ENCODE measurements at places on chromosomes 2 and 18. TPM values are rescaled to one million over a fixed set of nuclear protein-coding genes. Genes with fewer than 3 reads are reported as not detected.

The IL1R1 gene
- 1.3 TPM for total RNA-seq

The DLX2 gene
- 3.4 TPM for total RNA-seq

DNA sequence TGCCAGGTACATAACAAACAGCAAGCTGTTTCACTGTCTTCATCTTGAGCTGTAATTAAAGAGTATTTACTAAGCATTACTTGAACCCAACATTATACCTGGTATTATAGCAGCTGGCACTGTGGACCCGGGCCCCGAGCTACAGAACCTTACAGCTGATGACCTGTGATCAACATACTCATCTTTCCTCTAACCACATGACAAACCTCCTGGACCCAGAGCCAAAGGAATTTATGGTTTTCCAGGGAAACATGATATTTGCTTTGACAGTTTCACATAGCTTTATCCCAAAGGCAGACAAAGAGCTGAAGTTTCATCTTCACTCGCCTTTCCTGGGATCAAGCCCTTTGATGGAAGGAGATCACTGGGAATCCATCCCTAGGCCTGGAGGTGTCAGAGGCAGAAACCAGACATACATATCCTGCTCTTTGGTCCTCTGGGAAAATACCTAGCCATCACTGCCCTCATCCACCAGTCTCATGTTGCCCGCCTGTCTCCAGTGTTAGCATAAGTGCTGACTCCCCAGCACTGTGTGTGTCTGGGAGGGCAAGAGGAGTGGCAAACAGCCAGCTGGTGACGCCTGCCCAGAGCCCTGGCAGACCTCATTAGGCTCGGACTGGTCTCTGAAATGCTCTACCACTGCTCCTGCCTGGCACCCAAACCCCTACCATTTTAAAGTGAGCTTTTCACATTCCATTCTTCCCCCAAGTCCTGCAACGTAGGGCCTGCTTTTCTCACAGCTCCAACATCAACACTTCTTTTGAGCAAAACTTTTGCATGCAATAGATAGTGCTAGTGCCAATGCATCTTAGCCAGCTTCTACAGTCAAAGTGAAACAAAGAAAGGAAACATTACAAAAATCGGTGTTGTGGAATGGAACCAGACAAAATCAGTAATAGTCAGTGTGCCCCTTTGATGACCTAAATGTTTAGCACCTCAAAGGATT is 138.8 kb upstream of the CTAGE1 start:
- DNase-seq: no peak

GRCh38 chr2:240448387-240449274 is 13.2 kb downstream of the GPC1 start:
- DNase-seq: no peak

GRCh38 chr2:177622521-177622920 is 229.9 kb downstream of the AGPS start:
- DNase-seq: peak; percentile 15

DNA sequence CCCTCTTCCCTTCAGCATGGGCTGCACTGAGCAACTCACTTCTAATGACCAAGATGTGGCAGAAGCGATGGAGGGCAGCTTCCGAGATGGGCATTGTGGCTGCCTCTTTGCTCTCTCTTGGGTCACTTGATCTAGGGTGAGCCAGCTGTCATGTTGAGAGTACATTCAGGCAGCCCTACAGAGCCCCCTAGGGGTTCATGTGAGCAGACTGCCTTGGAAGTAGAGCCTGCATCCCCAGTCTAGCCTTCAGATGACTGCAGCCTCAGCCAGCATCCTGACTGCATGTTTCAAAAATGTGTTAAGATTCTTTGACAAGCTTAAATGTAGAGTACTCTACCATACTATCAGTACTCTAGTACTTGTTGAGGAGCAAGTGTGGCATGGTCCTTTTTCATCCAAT is 143.9 kb downstream of the NCK2 start:
- no peak for DNase-seq

GRCh38 chr2:112880696-112881095 is 30.3 kb upstream of the IL37 start:
- DNase-seq: no peak

Data from progenitor cell of endocrine pancreas (in vitro differentiated cells).